ENCODE measurements at places on chromosomes 2 and 18. TPM values are rescaled to one million over a fixed set of nuclear protein-coding genes. Genes with fewer than 3 reads are reported as not detected.

RAB3GAP1 gene
- total RNA-seq, result 48.6 TPM

RNASEH1 gene
- 20.9 TPM for total RNA-seq

SUMO1 gene
- 71.2 TPM for total RNA-seq

SMC6 gene
- 13.3 TPM for total RNA-seq

GALNT14 gene
- 0.14 TPM for total RNA-seq

FAM237A gene
- not detected for total RNA-seq

SULT1C2 gene
- 1.9 TPM for total RNA-seq

PTCD3 gene
- 158 TPM for total RNA-seq

TWIST2 gene
- total RNA-seq, result 2.7 TPM

DNA sequence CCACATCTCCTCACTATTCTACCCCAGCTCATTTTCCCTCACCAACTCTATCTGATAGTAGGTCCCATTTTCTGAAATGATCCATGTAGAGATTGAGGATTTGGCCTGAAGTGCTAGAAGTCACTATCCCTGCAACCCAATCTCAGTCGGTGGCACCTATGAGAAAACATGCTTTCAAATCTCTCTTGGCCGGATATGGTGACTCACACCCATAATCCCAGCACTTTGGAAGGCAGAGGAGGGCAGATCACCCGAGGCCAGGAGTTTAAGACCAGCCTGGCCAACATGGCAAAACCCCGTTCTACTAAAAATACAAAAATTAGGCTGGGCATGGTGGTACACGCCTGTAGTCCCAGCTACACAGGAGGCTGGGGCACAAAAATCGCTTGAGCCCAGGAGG lies 19.1 kb upstream of the MARCHF4 start:
- DNase-seq, result no peak

GRCh38 chr2:159922563-159922962 lies 124.6 kb upstream of the CD302 start:
- DNase-seq, result no peak

- no peak for DNase-seq
Measured at GRCh38 chr2:101946372-101947039, 45.3 kb upstream of the IL1R2 start.

DNA sequence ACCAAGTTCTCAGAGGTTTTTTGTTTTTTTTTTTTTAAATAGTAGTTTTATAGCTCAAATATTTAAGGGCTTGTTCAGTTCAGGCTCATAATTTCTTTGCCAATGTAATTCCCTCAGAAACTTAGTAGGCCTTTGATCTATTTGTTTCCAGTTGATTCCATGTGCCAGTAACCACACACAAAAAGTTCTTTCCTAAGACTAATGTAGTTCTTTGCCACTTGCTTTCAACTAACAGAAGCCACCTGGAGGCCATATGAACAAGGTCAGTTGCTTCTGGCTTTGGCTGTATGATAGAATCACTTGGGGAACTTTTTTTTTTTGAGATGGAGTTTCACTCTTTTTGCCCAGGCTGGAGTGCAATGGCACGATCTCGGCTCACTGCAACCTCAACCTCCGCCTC lies 100.7 kb downstream of the DTNB start:
- DNase-seq, result no peak

DNA sequence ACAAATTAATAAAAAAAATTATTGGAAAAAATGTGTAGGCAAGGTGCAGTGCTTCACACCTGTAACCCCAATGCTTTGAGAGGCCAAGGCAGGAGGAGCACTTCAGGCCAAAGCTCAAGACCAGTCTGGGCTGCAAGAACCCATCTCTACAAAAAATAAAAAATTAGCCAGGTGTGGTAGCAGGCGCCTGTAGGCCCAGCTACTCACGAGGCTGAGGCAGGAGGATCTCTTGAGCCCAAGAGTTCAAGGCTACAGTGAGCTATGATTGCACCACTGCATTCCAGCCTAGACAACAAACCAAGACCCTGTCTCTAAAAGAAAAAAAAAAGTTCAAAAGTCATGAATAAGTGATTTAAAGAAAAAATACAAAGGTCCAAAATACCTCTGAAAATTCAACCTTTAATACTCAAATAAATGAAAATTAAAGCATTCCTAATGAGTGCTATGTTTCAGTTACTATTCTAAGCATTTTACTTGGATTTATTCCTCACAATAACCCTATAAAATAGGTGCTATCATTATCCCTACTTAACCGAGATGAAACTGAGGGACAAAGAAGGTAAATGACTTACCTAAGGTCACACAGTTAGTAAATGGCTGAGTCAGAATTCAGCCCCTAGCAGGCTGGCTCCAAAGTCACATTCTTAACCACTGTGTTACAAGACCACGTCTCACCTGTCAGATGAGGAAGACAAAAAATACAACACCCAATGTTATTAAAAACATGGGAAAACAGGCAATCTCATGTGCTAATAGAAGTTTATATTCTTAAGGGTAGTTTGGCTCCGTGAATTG lies 36.4 kb upstream of the PCBP1 start:
- no peak for DNase-seq

GRCh38 chr2:29317801-29318485 lies 202.7 kb downstream of the CLIP4 start:
- DNase-seq, result no peak

DNA sequence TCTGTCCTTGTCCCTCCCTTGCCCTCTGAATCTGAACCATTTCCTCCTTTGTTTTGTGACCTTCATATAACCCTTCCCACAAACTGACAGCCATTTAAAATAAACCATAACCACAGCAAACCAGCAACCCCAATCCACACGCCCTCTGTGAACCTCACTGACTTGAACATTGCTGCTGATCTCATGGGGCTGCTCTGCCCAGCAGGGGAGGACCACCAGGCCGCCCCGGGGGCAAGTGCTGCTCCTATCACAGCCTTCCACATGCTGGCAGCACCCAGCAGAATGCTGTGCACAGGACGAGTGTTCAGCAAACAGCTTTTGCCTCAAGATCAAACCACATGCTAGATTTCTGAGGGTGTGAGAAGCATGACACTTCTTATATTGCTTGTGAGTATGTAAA lies 73.9 kb upstream of the UXS1 start:
- no peak for DNase-seq

DNA sequence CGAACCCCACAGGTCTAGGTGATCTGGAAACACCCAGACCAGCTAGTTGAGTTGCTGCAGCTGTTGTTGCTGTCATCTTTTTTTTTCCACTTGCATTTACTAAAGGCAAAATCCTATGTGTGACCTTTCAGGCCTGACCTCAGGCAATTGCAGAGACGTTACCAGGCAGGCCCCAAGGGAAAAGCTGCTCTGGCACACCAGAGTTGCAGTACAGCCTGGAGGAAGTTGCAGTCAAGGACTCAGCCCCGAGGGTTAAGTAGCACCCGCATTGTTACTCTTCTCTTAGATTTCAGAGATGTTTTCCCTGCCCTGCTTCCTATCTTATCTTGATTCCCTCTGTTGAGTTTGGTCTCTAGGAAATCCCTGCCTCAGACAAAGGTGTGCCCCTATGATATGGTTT lies 45.2 kb upstream of the SMAD2 start:
- DNase-seq, result no peak

- no peak for DNase-seq
Measured at GRCh38 chr2:49619804-49620203, 465.5 kb upstream of the FSHR start.

GRCh38 chr18:74139888-74140287 lies 7.7 kb downstream of the FBXO15 start:
- DNase-seq, result no peak

GRCh38 chr18:75053028-75053629 lies 155.8 kb downstream of the PTGR3 start:
- DNase-seq, result no peak

GRCh38 chr2:222566229-222566628 lies 89.7 kb downstream of the FARSB start:
- no peak for DNase-seq

DNA sequence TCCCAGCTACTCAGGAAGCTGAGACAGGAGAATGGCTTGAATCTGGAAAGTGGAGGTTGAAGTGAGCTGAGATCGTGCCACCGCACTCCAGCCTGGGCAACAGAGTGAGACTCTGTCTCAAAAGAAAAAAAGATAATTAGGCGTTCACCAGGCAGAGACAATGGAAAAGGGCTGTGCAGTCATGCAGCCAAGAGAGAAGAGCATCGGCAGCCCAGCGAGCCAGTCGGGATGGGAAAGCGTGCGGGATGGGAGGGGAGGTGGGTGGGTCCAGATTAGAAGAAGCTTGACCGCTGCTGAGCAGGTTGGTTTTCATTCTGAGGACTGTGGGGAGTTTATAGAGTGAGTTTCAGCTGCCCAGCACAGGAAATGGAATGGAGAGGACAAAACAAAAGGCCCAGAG lies 15.0 kb upstream of the CYS1 start:
- no peak for DNase-seq

DNA sequence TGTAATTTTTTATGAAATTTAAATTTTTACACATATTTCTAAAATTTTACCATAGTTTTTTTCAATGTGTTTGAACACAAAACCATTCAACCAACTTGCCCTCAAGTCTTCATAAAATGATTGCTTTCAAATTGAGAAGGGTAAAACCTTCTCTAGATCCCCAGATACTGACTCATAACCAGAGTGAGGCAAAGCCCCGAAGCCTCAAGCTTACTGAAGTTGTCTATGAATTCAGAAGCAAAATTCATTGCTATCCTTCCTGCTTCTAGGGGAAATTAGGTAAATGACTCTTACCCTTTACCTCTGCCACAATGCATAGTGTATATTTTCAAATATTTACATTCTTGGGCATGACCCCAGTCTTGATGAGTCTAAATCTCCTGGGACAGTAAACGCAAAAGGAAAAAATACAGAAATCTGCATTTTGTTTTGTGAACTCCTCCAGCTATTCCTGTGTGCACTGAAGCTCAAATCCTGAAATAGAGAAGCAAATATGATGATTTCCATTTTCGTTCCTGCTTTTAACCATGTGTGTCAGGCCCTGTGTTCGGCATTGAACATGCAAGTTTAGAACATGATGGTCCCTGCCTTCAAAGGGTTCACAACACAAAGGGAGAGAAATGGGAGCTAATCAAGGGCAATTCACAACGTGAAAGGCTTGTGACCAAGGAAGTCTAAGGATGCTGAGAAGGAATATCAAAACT lies 246.3 kb downstream of the SUCLG1 start:
- DNase-seq, result no peak

- no peak for DNase-seq
Measured at GRCh38 chr18:80253871-80254492, 6.7 kb upstream of the PARD6G start.

- DNase-seq, result no peak
Measured at GRCh38 chr2:24825883-24826772, 32.9 kb downstream of the CENPO start.

DNA sequence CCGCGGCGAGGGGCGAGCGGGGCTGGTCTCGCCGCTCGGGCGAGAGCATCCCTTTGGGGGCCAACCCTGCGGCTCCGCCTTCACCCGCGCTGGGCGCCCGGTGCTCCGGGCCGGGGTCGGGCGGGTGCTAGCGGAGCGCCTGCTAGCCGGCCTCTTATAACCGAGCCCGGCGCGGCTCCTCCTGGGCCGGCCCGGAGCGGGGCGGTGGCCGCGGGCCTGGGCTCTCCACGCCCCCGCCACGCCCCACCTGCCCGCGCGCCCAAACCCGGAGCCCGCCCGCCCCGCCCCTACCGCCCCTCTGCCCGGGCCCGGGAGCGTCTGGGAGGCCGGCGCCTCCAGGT lies at the start of gene FOXI3:
Gene FOXI3 (minus strand): TSS at position 129 of the 341 bp plus-strand sequence. CDS start 158 bp downstream, outside the sequence.
- DNase-seq, result no peak

- no peak for DNase-seq
Measured at GRCh38 chr18:31048216-31048615, 5.7 kb upstream of the DSC3 start.

DNA sequence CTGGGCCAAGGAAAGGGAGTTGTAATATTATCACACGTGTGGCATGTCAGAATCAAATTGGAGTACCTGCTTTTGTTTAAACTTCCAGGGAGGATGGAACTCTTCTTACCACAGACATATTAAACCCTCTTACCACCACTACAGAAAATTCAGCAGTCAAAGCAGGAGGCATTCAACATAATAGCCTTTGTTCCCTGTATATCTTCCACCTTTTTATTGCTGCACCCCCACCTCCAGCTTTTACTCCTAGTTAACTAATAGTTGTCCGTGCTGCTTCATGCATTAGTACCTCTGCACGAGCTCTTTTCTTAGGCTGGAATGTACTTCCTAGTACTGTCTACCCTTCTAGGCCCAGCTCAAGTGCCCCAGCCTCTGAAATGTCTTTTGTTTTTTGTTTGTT lies 14.9 kb upstream of the NR4A2 start:
- DNase-seq, result no peak

- DNase-seq, result peak; percentile 86
Measured at GRCh38 chr2:26330114-26330549, 15.8 kb upstream of the SELENOI start.

DNA sequence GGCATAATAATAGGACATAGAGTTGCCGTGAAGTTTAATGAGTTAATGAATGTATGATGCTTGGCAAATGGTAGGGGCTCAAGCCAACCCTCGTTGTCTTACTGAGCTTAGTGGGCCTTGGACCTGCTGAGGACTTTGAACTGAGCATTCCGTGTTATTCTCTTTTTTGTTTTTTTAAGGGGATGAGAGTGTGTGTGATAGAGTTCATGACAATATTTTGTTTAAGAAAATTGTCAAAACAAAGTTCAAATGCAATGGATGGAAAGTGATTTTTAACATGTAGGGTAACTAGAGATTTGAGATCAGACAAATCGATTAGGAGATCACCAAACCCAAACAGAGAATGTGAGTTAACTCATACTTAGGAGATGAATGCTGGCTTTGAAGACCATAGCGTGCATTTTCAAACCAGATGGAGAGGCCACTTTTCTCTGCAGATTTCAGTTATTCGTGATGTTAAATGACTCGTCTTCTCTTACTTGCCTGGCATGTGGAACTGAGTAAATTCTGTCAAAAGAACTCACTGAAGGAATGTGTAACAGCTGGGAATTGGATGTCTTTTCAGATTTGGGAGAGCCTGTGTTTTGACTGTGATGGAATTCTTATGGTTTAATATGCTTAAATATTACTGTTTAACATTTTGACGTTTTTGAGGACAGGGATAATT lies 88.7 kb downstream of the NEDD4L start:
- no peak for DNase-seq

DNA sequence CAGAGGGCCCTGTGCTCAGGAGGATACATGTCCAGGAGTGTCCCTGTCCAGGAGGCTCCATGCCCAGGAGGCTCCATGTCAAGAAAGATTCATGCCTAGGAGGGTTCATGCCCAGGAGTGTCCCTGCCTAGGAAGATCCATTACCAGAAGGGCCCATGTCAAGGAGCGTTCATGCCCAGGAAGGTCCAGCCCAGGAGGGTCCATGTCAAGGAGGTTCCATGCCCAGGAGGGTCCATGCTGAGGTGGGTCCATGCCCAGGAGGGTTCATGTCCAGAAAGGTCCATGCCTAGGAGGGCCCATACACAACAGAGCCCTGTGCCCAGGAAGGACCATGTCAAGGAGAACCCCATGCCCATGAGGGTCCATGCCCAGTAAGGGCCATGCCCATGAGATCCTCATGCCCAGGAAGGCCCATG lies 7.0 kb downstream of the GPR35 start:
- DNase-seq, result peak; percentile 4

DNA sequence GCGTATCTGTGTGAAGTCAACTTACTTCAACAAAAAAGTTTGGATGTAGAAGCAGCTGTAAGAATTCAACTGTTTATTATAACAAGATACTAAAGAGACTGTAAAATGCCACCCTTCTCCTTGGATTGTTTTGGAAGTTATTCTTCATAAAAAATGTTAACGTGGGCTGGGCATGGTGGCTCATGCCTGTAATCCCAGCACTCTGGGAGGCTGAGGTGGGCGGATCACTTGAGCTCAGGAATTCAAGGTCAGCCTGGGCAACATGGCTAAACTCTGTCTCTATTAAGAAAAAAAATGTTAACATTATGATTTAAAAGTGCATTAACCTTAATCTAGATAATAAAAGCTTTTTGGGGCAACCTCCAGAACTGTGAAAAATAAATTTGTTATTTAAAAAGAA lies 7.7 kb downstream of the CIAO1 start:
- DNase-seq, result no peak

GRCh38 chr2:172614932-172615331 lies 59.0 kb downstream of the PDK1 start:
- DNase-seq, result no peak
